Fibroblast of skin of right quadriceps (primary cell): ENCODE measurements at places on chromosomes 4 and X.

DNA sequence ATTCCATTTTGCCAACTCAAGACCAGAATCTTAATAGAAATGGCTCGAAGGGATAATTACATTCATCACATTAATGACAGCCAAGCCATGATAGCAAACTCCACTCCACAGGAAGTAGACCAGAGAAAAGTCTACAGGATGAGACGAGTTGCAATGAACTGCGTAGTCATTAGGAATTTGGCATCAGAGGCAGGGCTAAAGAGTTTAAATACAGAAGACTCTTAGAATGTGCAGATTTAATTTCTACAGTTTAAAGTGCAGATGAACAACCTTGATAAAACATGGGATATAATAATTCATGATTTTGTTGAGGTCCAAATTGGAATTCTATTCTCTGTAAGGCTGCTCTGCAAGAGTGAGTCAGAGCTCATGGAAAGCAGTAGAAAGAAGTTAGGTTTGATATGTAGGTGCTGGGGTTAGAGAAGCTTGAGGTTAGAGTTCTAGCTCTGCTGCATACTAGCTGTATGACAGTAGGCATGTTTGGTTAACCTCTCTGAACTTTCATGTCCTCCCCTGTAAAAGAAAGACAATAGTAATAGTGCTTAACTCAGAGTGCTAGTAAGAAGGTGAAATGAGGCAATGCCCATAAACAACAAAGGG lies 32.2 kb downstream of the LNX1 start:
- peak; percentile 74 for DNase-seq

- no peak for DNase-seq
Measured at GRCh38 chr4:32831104-32831503, 2110.9 kb downstream of the PCDH7 start.

GRCh38 chr4:128837679-128838078 lies 28.2 kb downstream of the JADE1 start:
- no peak for DNase-seq

- DNase-seq = peak; percentile 44
Measured at GRCh38 chr4:107714256-107714655, 5.8 kb downstream of the PAPSS1 start.

DNA sequence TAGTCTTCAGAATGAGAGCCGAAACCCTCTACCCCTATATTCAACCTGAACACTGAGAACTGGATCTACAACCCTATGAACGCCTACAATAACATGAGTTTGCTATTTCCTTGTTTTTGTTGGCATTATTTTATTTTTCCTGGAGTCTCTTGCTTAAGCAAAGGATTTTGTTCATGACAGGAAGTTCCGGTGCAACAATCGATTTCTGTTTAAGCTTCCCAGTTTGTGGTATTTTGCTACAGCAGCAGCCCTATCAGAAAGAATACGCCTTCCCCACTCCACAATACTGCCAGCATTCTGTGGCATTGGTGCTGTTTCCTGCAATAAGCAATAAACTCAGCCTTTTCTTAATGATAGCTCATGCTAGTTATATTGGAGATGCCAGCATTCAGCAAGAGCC lies 60.9 kb downstream of the NPY5R start:
- DNase-seq = no peak

- no peak for DNase-seq
Measured at GRCh38 chr4:88989990-88990389, 67.0 kb downstream of the FAM13A start.

- DNase-seq = no peak
Measured at GRCh38 chrX:111854556-111855490, 21.2 kb upstream of the TRPC5OS start.

GRCh38 chrX:30741545-30741944 lies 88.3 kb downstream of the GK start:
- no peak for DNase-seq

DNA sequence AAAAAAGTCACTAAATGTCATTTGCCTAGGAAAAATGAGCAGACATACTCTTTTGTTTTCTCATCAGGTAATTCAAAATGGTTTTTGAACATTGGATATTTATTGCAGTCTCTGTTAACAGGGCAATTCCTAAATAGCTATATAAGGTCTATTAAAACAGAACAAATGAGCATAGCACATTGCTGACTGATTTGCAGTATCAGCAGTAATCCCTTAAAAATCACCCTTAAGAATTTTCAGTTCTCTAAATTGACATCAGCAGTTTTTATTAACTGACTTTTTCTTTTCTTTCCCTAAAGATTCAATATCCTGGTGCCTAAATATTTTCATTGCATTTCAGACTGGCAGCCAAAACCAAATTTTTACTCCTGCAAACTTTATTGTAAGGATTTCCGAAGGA lies 270.2 kb downstream of the FSTL5 start:
- DNase-seq = no peak

- DNase-seq = no peak
Measured at GRCh38 chrX:131923614-131924250, 99.4 kb upstream of the STK26 start.

DNA sequence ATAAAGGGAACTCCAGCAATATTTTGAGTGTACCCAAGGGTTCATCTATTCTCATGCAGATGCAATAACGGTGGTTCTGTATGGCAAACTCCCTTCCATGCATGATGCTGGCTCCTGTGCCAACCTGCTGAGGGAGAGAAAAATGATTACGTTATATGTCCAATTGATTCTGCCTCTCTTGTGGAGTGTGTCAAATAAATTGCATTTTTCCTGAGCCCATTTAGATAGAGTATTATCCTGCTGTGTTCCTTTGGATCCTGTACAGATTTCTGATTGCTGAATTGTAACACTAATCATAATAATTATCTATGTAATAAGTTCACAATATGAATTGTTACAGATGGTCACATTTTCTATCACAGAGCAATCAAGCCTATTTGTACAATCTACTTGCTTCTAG lies 821.7 kb downstream of the C4orf33 start:
- no peak for DNase-seq

DNA sequence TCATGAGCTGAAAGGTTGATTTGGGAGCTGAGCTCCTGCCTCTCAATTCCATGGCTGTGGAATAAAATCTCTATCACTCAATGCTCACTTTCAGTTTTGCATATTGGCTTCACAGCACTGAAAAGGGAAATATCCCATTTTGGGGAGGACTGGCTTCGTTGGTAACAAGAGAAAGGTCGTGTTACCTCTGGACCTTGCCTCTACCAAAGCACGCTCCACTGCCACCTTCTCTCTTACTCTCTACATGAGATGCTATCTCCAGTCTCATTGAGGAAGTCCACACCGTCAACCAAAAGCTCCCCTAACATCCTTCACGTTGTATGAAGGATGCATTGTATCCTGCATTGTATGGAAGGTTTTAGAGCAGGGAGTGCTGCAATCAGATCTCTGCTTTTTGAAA lies 195.0 kb upstream of the LDB2 start:
- no peak for DNase-seq

- DNase-seq = no peak
Measured at GRCh38 chr4:6161921-6162464, 38.4 kb downstream of the JAKMIP1 start.

- peak; percentile 14 for DNase-seq
Measured at GRCh38 chr4:99885063-99885664, 9.1 kb downstream of the LAMTOR3 start.

DNA sequence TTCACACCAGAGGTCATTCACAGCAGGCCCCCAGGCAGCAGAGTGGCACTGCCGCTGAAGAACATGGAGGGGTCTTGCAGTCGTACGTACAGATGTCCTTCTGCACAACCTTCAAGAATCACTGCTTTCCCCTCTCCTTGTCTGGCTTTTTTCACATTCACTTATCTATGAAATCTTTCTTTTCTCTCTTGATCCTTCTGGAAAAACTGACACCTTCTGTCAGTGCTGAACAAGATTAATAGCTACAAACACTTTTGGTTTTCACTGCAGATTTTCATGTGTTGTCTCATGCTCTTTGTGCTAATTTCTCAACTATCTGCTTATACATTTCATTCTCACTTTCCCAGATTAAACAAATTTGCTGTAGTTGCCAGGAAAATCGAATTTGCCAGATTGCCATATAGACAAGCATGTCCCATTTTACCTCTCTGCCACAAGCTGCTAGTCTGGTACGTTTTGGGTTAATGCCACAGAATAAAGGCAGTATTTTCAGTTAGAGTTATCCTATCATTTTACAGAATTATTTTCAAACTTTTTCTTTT lies 83.1 kb downstream of the RPS3A start:
- no peak for DNase-seq

GRCh38 chrX:122787231-122787630 lies 396.8 kb upstream of the GRIA3 start:
- peak; percentile 6 for DNase-seq

DNA sequence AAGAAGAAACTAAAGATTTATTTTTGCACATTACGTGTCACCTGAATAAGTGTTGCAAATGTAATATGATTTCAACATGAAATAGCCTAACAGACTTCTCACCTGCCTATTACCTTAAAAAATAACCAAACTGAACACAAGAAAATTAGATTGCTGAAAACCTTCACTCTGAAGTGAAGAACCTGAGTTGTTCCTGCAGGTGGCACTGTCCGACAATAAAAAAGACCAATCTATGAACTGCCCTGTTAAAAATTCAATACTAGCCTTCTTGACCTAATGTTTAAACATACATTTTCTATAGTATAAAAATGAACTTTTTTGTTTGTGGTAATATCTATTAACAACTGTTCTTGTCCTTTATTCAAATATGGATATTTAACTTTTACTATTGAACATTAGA lies 69.2 kb upstream of the PNPLA4 start:
- peak; percentile 15 for DNase-seq
